ENCODE measurements at places on chromosomes 5 and 9. TPM values are rescaled to one million over a fixed set of nuclear protein-coding genes. Genes with fewer than 3 reads are reported as not detected.
A peak's percentile ranks its signal among the peaks of the same experiment; 100 is the strongest.

- no peak for DNase-seq
- peaks cover 12% of the 10 kb centered on the region for H3K4me1 ChIP-seq
- H3K4me3 ChIP-seq: no peak overlapping the region
Observed at GRCh38 chr9:2255128-2255527, 240.0 kb downstream of the SMARCA2 start.

- H3K36me3 ChIP-seq: no peaks in the 10 kb centered on the region
- no peaks in the 10 kb centered on the region for H3K27me3 ChIP-seq
- no peak for DNase-seq
- H3K4me3 ChIP-seq: no peak overlapping the region
Observed at GRCh38 chr5:85990998-85991397, 626.7 kb upstream of the COX7C start.

Gene PCDHGB1
- 1.8 TPM for total RNA-seq

- no peak overlapping the region for H3K4me3 ChIP-seq
- H3K36me3 ChIP-seq: no peaks in the 10 kb centered on the region
- H3K27me3 ChIP-seq: no peaks in the 10 kb centered on the region
- no peak overlapping the region for H3K27ac ChIP-seq
- no peaks in the 10 kb centered on the region for H3K4me1 ChIP-seq
Observed at GRCh38 chr5:18219241-18219640, 585.0 kb downstream of the TAF11L14 start.

DNA sequence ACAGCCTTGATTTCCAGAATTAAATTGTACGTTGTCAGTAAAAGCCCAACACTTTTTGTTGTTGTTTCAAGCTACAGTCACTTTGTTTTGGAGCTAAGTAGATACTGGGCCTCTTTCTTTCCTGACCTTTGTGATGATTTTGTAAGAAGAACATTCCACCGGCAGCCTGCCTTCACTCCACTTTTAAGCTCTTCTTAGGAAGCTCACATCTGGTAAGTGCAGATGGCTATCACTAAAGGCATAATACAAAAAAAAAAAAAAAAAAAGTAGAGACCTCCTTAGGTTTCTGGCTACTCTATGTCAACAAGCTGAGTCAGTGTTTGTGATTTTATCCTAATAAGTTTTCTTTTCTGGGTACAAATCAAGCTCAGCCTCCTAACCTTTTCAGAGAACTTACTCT lies 1922.1 kb upstream of the WWC1 start:
- H3K27ac ChIP-seq: no peak overlapping the region
- no peaks in the 10 kb centered on the region for H3K27me3 ChIP-seq
- no peak for DNase-seq
- H3K36me3 ChIP-seq: no peaks in the 10 kb centered on the region

GRCh38 chr9:78149702-78150291 lies 86.1 kb upstream of the CEP78 start:
- no peak overlapping the region for H3K27ac ChIP-seq
- peaks cover under 1% of the 10 kb centered on the region for H3K4me1 ChIP-seq
- no peak for DNase-seq
- no peak overlapping the region for H3K4me3 ChIP-seq

- no peak overlapping the region for H3K4me3 ChIP-seq
- no peak overlapping the region for H3K27ac ChIP-seq
- no peak for DNase-seq
- H3K4me1 ChIP-seq: no peaks in the 10 kb centered on the region
- H3K27me3 ChIP-seq: peaks cover 14% of the 10 kb centered on the region
Observed at GRCh38 chr9:73215249-73215648, 63.6 kb downstream of the ANXA1 start.

Gene LTC4S
- 4.0 TPM for total RNA-seq

DNA sequence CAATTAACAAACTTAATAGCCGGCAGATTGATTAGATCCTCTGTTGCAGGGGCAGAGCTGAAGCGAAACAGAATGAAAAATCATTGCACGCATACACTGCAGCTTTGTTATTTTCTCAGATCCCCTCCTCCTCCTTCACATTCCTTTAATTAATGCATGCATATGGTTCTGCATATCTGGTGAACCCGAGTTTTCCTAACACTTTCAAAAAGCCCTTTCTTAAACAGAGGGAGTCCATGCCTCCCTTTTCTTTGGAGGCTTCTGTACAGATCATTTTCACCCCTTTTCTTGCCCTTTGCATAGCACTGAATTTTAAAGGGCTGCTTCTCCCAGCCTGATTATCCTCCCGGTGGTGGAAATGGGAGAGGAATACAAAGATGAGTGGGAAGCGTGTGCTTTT lies 136.6 kb upstream of the TBCA start:
- H3K4me1 ChIP-seq: no peaks in the 10 kb centered on the region
- H3K4me3 ChIP-seq: no peak overlapping the region
- peaks cover 31% of the 10 kb centered on the region for H3K27me3 ChIP-seq
- DNase-seq: no peak
- H3K36me3 ChIP-seq: no peaks in the 10 kb centered on the region
- H3K27ac ChIP-seq: no peak overlapping the region

GRCh38 chr5:43221502-43221901 lies 29.5 kb downstream of the NIM1K start:
- H3K36me3 ChIP-seq: no peaks in the 10 kb centered on the region
- no peaks in the 10 kb centered on the region for H3K4me1 ChIP-seq
- H3K4me3 ChIP-seq: no peak overlapping the region
- DNase-seq: no peak

DNA sequence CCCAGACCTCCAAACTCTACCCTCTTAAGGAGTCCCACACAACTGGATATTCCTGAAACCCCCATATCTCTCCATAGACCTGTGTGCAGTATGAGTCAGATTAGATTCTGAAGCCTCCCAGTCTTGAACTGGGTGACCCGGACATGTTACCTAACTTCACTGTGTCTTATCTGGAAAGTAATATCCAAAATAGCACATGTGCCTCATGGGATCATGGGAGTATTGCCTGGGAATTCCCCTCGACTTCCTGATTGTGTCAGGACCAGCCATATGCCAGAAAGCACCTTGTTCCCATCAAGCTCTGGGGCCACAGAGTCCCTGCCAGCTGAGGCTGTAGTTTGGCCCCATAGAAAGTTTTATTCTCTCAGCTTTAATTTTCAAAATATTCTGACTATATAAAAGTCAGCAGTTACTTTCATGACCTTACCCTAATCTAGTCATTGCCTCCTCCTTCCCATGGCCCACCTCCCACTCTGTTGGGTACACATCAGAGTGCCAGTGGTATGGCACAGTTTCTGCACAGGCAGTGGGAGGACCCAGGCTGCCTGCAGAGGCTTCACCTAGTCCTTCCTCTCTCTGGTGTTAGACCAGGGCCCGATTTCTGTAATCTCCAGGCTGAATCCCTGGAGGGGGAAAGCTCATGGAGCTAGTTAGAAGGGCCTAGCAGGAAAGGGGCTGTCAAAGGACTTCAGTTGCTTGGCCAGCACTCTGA lies 19.5 kb upstream of the B4GALT1 start:
- peak overlapping the region; percentile 66 for H3K27ac ChIP-seq
- no peak overlapping the region for H3K4me3 ChIP-seq
- no peak for DNase-seq
- peaks cover 32% of the 10 kb centered on the region for H3K4me1 ChIP-seq

Gene TPM2
- 241 TPM for total RNA-seq
